ENCODE measurements at places on chromosomes 12 and 14. TPM values are rescaled to one million over a fixed set of nuclear protein-coding genes. Genes with fewer than 3 reads are reported as not detected.

GRCh38 chr14:68506021-68506644 is 286.7 kb downstream of the ZFP36L1 start:
- H3K27me3 ChIP-seq = no peaks in the 10 kb centered on the region
- H3K4me1 ChIP-seq = no peaks in the 10 kb centered on the region
- H3K4me3 ChIP-seq = no peak overlapping the region
- H3K36me3 ChIP-seq = no peaks in the 10 kb centered on the region
- DNase-seq = no peak
- peak overlapping the region; percentile 42 for H3K27ac ChIP-seq

GRCh38 chr12:92446083-92446460 is 256.7 kb upstream of the PLEKHG7 start:
- no peak overlapping the region for H3K27ac ChIP-seq
- H3K4me1 ChIP-seq = no peaks in the 10 kb centered on the region
- H3K27me3 ChIP-seq = no peaks in the 10 kb centered on the region
- H3K4me3 ChIP-seq = no peak overlapping the region
- DNase-seq = no peak

GRCh38 chr12:109952160-109952858 is 43.9 kb downstream of the GIT2 start:
- peaks cover 5% of the 10 kb centered on the region for H3K36me3 ChIP-seq
- DNase-seq = no peak
- H3K27ac ChIP-seq = no peak overlapping the region
- H3K4me1 ChIP-seq = peaks cover 4% of the 10 kb centered on the region

- DNase-seq = no peak
- no peak overlapping the region for H3K27ac ChIP-seq
- H3K36me3 ChIP-seq = no peaks in the 10 kb centered on the region
These were observed 212.4 kb upstream of the FLRT2 start for GRCh38 chr14:85317491-85318021.

TNFAIP2 gene
- total RNA-seq = 26.9 TPM
